ENCODE measurements at places on chromosomes 3 and 15. TPM values are rescaled to one million over a fixed set of nuclear protein-coding genes. Genes with fewer than 3 reads are reported as not detected.

The SPINT1 gene
- 13.1 TPM for total RNA-seq

- H3K27ac ChIP-seq: peak overlapping the region; percentile 95
- peak overlapping the region; percentile 95 for H3K4me3 ChIP-seq
- H3K27me3 ChIP-seq: no peaks in the 10 kb centered on the region
- DNase-seq: no peak
- peaks cover 57% of the 10 kb centered on the region for H3K4me1 ChIP-seq
Measured at GRCh38 chr15:66502491-66502890, 2.2 kb downstream of the RPL4 start.

GRCh38 chr15:72464251-72464650, 9.9 kb upstream of the ARIH1 start:
- DNase-seq: no peak
- H3K27me3 ChIP-seq: no peaks in the 10 kb centered on the region
- no peak overlapping the region for H3K4me3 ChIP-seq
- no peaks in the 10 kb centered on the region for H3K36me3 ChIP-seq

DNA sequence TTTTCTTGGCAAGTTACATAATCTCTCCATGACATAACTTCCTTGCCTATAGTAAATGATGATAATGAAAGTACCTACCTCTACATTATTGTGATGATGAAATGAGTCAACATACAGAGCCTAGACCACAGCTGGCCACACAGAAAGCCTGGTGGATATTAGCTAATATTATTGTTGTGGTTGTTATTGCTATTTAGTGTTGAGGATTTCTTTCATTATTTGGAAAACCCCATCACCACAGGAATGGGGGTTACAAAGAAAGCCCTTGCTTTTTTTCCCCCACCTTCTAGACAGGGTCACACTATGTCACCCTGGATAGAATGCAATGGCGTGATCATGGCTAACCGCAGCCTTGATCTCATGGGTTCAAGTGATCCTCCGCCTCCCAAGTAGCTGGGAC, 125.0 kb downstream of the PDZRN3 start:
- H3K36me3 ChIP-seq: no peaks in the 10 kb centered on the region
- H3K27ac ChIP-seq: no peak overlapping the region
- no peak for DNase-seq
- H3K27me3 ChIP-seq: peaks cover 3% of the 10 kb centered on the region
- no peak overlapping the region for H3K4me3 ChIP-seq
- H3K4me1 ChIP-seq: no peaks in the 10 kb centered on the region

The C3orf20 gene
- 0.12 TPM for total RNA-seq

Data from activated CD4-positive, alpha-beta memory T cell treated with anti-CD3 and anti-CD28 coated beads for 36 hours (primary cell).